ENCODE measurements at places on chromosomes 16 and 17. TPM values are rescaled to one million over a fixed set of nuclear protein-coding genes. Genes with fewer than 3 reads are reported as not detected.

Gene OR1F1
- not detected for total RNA-seq

Gene LDHD
- 0.55 TPM for total RNA-seq

Gene SCARF1
- 41.0 TPM for total RNA-seq

Gene CCL22
- total RNA-seq: not detected

Gene LASP1
- 201 TPM for total RNA-seq

Gene AURKB
- 21.6 TPM for total RNA-seq

Gene OSGIN1
- 4.4 TPM for total RNA-seq

Gene PTX4
- total RNA-seq: not detected

Gene ZNF385C
- 0.34 TPM for total RNA-seq

Gene BCL6B
- total RNA-seq: 0.08 TPM

Gene IL21R
- total RNA-seq: 1.1 TPM

Gene KIF18B
- 2.8 TPM for total RNA-seq

Gene HSD17B1
- 0.34 TPM for total RNA-seq

Gene DPEP2
- not detected for total RNA-seq

Gene BAHCC1
- total RNA-seq: 6.6 TPM

Gene NOD2
- total RNA-seq: 0.46 TPM

Gene MTSS2
- 21.6 TPM for total RNA-seq

Gene FXR2
- total RNA-seq: 45.7 TPM

Gene TMC5
- total RNA-seq: 0.33 TPM

Gene KRTAP2-3
- 4.3 TPM for total RNA-seq

Gene GCGR
- not detected for total RNA-seq

Gene CA7
- not detected for total RNA-seq

Gene JPH3
- 1.9 TPM for total RNA-seq

Gene KRT222
- not detected for total RNA-seq

Gene CES3
- total RNA-seq: not detected

Gene ALKBH5
- total RNA-seq: 103 TPM

Gene NGFR
- 0.04 TPM for total RNA-seq

Gene CBLN1
- not detected for total RNA-seq

Gene NOXO1
- total RNA-seq: not detected

Gene ABCA6
- total RNA-seq: 0.14 TPM

Gene TAC4
- not detected for total RNA-seq

Gene P2RX1
- not detected for total RNA-seq

Gene FMNL1
- total RNA-seq: 26.0 TPM

Gene KRT36
- not detected for total RNA-seq

Gene KRTAP2-2
- total RNA-seq: not detected

Gene SPECC1
- 62.3 TPM for total RNA-seq

Gene IGF2BP1
- 10.2 TPM for total RNA-seq

Gene LAT
- total RNA-seq: 2.9 TPM

Gene TRIM25
- total RNA-seq: 115 TPM

Gene FOXJ1
- 3.0 TPM for total RNA-seq

Gene MMP2
- 188 TPM for total RNA-seq

Gene TBC1D3E
- total RNA-seq: not detected

Gene GPR139
- total RNA-seq: not detected

Gene GJD3
- total RNA-seq: 1.1 TPM

Gene PRRT2
- 0.27 TPM for total RNA-seq

Gene GRIN2A
- total RNA-seq: under 0.01 TPM

Gene SLC16A11
- not detected for total RNA-seq

Gene AGRP
- total RNA-seq: not detected

Measured in kidney epithelial cell (primary cell).